ENCODE measurements at places on chromosomes 12 and 14. TPM values are rescaled to one million over a fixed set of nuclear protein-coding genes. Genes with fewer than 3 reads are reported as not detected.
A peak's percentile ranks its signal among the peaks of the same experiment; 100 is the strongest.

GRCh38 chr12:3200032-3200617 lies 122.9 kb downstream of the TSPAN9 start:
- peak; percentile 75 for DNase-seq

DNA sequence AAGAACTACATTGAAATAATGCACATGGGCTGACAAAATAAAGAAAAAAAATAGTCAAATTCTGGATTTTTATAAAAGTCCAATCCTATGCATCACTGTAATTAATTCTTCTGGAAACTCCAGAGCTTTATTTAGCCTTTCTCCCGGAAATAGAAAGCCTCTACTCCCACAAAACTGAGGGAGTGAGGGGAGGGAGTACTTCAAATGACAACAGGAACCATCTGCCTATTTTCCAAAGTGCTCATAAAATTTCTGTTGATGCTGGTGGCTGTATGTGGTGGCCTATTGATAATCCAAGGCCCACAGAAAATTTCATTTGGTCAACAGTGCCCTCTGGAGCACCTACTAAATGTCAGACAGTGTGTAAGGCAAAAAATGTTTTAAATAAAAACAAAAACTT lies 64.6 kb downstream of the KIF21A start:
- DNase-seq = no peak

- DNase-seq = no peak
Observed at GRCh38 chr14:102241147-102241546, 63.8 kb downstream of the MOK start.

DNA sequence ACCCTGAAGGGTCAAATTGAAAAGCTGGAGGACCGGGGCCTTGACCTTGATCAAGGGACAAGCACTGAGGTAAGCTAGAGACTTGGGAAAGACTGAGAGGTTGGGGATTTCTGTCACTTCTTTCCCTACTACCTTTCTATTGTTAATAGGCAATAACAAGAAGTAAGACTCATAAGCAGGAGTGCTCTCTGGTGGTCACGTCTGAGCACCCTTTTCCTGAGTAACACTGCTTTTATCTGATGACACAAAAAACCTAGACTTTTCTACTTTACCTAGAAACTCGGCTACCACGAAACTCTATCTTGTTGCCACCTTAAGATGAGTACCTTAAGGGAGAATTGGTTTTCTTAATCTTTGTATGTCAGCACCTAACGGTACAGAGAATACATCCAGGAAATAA lies 35.5 kb upstream of the PPFIBP1 start:
- DNase-seq = no peak

Gene HOXC4
- not detected for total RNA-seq

Gene RD3L
- 29.8 TPM for total RNA-seq

Measured in left ventricle myocardium superior (tissue), 1 donor.